ENCODE measurements at places on chromosomes 4 and X.

- DNase-seq, result no peak
These were observed 41.4 kb upstream of the CHRDL1 start for GRCh38 chrX:110836982-110837381.

DNA sequence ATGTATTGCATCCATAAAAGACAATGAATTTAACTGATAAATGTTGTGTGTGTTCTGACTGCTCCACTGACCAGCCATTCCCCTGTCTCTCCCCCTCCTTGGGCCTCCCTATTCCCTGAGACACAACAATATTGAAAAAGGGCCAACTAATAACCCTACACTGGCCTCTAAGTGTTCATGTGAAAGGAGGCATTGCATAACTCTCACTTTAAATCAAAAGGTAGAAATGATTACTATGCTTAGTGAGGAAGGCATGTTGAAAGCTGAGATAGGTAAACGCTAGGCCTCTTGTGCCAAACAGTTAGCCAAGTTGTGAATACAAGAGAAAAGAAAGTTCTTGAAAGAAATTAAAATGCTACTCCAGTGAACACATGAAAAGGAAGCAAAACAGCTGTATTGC is 152.7 kb downstream of the POU4F2 start:
- no peak for DNase-seq

- peak; percentile 30 for DNase-seq
These were observed 112.7 kb upstream of the DUSP21 start for GRCh38 chrX:44731160-44731559.

DNA sequence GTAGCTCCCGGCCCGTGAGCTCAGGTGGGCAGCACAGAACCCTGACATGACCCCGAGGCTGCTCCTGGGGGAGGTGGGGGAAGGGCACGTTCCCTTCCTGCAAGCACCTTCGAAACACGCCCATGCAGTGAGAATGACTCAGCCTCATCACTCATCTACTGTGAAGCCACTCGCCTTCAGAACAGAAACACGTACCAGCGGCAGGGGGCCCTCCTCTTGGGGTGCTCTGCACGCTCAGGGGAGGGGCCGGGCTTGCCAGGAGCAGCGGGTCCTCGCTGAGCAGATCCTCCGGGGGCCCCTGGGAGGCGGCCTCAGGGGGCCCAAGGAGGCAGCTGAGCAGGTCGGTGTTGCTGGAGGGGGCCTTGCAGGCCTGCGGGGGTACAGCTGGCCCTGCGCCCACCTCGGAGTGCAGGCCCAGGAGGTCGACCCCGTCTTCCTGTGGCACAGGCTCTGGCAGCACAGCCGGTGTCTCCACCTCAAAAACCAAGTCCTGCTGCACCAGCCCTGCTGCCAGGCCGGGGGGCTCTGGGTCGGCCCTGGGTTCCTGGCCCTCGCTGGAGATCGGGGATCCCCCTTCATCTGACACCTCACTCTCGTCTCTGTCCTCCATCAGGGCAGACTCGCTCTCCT is 40.9 kb upstream of the CPLX1 start:
- no peak for DNase-seq

- DNase-seq, result no peak
These were observed 73.4 kb upstream of the STOX2 start for GRCh38 chr4:183831683-183832082.

DNA sequence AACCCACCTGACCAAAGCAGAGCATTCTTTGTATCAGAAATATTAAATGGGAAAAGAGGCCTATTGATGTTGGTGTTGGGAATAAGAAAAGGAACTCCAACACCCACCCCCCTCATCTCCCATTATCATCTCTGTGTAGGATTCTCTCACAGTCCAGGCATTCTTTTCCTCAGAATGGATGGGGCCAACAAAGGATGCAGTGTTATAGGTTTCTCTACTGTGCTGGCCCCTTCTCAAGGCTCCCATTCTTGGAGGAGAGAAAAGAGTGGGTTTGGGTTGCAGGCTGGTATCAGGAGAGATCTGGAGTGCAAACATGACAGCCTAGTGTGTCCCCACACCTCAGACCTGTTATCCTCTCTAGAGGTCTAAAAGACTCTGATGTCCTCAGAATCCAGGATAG is 59.6 kb downstream of the UGT8 start:
- no peak for DNase-seq

DNA sequence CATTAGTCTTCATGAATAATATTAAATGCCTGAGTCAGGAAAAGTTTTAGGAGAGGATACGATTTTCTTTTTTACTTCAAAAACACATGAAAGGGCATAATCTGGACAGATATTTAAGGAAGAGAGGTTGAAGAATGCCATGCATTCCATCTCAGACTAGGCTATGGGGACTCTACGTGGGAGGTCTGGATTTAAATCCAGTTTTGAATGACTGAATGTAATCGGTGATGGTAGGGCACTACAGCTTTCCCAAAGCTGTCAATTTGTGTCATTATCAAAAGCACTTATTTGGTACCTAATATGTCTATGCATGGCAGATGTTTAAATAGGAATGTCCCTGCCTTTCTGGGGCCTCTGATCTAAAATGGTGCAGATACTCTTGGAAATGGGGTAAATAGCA is 59.3 kb upstream of the RPL34 start:
- DNase-seq, result no peak

All from M059J (cell line).